ENCODE measurements at places on chromosomes 12 and 14.

GRCh38 chr12:26761775-26762174 lies 71.2 kb downstream of the ITPR2 start:
- DNase-seq: no peak

DNA sequence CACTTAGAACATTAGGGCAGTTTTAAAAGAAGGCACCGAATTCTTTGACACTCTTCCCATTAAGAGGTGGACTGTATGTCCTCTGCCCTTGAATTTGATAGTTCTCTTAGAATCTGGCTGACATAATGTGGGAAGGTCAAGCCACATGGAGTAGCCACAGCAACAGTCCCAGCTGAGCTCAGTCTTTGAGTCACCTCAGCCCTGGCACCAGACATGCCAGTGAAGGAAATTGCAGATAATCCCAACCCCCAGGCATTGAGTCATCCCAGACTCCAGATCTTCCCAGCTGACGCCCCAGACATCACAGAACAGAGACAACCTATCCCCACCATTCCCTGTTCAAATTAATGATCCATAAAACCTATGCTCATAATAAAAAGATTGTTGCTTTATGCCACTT lies 83.4 kb downstream of the GTF2A1 start:
- peak; percentile 61 for DNase-seq

GRCh38 chr14:97104029-97104428 lies 306.8 kb downstream of the VRK1 start:
- DNase-seq: no peak

- no peak for DNase-seq
Observed at GRCh38 chr12:72053604-72054003, 115.0 kb downstream of the TPH2 start.

GRCh38 chr12:9048930-9049329 lies 59.6 kb downstream of the KLRG1 start:
- DNase-seq: no peak
